Right renal pelvis (tissue), 4 donors: ENCODE measurements at places on chromosomes 12 and 14.

GRCh38 chr12:14777271-14777670, 26.0 kb downstream of the WBP11 start:
- no peak for DNase-seq

DNA sequence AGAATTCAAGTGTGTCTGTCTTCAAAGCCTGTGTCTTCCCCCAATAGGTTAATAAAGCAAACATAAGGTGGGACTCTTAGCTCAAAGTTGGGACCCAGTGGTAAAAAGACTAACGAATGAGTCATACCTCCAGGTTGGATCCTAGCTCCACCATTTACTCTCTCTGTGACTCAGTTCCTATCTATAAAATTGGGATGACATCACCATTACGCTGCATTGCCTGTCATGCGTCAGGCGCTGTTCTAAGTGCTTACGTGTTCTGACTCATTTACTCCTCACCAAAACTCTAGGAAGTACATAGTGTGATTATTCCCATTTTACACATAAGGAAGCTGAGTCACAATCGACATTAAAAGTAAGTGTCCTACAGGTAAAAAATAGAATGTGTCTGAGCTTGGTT, 915.8 kb downstream of the VRK1 start:
- no peak for DNase-seq

DNA sequence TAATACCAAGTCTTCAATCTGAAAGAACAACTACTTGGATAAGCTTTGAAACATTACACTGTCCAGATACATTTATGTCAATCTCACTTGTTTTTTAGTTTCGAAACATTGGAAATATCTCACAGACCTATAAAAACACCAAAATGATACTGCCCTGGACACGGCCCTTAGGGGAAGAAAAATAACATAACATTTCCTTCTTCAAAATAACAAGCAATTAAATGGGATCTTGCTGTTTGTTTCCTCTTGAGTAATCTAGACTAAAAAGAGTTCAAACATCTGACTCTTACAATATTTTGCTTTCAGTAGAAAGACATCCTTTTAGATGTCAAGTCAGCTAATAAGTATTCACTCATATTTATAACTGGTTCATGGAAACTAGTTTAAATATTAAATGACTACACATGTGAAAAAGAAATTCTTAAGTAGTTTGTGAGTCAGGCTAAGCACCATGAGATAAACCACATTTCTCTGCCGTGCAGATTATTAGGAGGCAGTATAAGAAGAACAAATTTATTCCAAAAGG, 87.5 kb downstream of the EPS8 start:
- no peak for DNase-seq

DNA sequence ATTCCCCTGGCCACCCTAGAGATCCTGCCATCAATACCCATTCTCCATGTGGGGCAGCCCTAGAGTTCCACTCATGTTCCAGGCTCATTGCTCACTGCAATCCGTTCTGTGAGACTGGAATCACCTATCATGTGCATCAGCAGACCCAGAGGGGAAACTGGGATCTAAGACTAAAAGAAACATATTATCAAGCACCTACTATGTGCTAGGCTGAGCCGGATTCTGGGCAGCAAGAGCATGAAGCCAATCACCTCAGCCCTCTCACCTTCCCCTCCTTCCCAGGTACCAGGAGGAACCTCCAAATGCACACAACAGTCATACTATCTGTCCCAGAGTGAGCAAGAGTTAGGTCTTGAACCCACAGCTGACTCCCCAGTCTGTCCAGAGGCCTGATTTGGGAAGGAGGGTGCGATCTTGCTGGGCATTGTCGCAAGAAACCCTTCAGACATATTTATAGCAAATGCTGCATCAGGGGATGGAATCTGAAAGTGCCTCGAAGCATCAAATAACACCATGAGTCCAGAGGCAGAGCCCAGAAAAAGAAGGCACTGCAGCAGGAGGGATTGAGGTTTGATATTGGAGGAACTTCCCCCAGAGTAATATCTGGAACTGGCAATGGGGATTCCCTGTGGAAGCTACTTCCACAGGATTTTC, 6.7 kb upstream of the CACNB3 start:
- no peak for DNase-seq

DNA sequence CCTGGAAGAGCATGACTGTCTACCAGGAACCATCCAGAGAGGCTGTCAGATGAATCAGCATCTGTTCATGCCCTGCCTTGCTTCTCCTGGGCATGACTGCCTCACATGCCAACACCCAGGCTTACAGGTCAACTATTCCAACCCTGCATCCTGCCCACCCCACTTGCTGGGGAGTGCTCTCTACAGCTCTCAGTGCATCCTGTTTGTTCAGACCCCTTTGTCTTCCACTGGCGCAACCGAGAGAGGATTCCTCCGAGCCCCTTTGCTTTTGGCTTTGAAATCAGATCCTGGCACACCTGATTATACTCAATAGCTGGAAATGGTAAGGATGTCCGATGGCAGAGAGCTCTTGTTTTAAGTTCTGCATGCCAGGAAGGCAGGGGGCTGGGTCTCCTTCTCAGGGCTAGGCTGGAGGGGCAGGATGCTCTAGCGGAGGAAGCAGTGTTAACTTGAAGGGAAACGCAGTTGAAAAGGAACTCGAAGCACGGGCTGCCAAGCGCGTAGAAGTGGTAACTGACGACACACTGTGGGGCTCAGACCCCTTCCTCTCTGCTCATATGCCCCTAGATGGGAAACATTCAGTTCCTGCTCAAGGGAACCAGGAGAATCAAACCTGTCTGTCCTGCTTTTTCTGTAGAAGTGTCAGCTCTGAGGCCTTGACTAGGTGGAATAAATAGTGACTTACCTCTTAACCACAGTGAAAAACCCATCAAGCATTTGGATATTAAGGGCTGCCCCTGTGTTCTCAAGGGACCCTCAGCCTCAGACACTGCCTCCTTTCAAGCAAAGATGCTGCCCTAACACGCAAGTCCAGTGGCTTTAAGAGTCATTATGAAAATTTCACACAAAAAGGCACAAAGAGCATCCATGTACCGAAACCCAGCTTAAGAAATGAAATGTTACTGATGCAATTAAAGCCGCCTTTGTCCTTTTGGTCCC, 297.5 kb downstream of the ZFP36L1 start:
- DNase-seq: no peak

DNA sequence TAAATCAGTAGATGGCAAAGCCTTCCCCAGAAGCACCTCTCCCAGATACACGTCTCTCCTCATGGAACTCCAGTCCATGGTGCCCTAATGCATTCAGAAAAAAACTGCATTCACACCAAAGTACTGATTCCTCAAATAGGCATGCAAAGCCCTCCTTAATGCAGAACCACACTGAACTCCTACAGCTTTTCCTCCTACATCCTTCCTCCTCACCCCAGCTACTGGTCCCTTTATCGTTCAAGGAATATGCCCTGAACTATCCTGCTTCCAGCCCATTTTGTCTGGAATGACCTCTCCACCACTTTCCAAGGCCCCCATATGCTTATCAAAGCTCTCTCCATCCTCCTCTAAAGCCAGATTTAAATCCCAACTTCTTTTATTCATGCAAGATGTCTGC, 21.3 kb downstream of the SMUG1 start:
- no peak for DNase-seq

DNA sequence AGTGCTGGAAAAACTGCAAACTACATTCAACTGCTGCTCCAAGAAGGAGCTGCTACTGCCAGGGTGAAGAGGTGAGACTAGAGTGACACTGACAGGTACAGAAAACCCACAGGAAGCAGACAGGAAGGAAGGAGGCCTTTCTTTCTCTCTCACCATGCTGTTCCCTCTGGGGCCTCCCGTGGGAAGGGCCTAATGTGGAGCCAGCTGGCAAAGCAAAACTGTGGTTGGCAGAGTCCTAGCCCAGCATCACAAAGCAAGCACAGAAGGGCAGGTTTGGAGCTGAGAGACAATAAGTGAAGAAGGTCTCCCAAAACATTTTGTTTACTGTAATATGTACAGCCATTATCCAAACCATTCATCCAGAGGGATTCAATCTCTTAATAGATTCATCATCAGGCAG, 122.5 kb upstream of the MAX start:
- no peak for DNase-seq

- no peak for DNase-seq
Measured at GRCh38 chr14:53127151-53127550, 26.0 kb downstream of the DDHD1 start.

DNA sequence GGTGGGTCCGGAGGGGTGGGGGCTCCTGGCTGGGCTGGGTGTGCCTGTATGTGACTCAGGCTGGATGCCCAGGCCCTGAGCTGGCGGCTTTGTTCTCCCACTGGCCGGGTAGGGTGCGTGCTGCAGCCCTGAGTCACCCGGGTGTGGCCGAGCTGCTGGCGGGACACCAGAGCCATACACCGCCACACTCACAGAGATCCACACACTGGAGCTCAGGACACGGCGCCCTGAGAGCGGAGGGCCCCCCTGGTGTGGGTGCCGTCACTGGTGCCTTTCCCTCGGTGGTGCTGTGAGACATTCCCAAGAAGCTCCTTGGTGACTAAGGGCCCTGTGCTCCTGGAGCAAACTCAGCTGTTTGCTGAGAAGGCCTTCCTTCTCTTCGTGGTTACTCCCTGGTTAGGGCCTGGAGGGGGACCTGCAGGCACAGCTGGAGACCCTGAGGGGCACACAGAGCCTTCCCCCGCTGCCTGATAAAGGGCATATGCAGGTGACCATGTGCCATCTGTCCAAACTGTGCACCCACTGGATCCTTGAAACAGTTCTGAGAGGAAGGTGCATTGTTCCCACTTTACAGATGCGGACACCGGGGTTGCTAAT, 44.3 kb downstream of the KRT80 start:
- DNase-seq: no peak

- no peak for DNase-seq
Measured at GRCh38 chr12:107244584-107244983, 151.2 kb upstream of the CRY1 start.

- DNase-seq: no peak
Measured at GRCh38 chr12:15393995-15394394, 71.7 kb downstream of the PTPRO start.

DNA sequence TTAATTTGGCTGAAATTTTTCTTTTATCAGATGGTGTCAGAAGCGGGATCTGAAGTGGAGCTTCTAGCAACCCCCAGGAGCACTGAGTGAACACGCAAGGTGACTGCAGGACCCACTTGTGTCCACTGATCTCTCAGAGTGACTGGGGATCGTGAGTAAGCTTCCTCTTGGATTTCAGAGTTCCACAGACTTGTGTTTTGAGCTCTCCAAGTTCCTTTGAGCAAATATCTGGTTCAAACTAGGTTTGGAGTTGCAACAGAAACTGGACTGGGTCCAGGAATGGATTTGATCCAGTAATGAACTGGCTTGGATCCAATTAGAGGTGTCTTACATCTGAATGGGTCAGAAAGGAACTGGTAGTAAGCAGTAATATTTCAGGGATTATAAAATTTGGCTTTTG, 24.7 kb upstream of the B4GALNT1 start:
- DNase-seq: no peak

- DNase-seq: no peak
Measured at GRCh38 chr14:23861666-23862065, 91.9 kb upstream of the DHRS4 start.

DNA sequence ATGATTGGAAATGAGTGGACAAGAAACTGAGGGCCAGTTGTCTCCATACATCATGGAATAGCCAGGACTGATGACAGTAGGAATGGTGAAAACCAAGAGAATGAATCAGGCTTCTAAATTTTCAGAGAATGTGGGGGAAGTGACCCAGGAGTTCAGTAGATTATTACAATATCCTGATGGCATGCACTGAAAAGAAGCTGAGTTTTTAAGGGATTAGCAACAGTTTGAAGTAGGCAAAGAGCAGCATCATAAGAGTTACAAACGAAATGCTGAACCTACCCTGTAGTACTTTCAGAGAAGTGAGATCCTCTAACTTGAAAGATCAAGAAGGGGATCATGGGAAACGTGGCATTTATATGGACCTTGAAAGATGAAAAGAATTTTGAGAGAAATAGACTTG, 13.2 kb downstream of the SLC2A14 start:
- DNase-seq: no peak

GRCh38 chr14:89957791-89958190, 2.1 kb downstream of the TDP1 start:
- DNase-seq: no peak
